ENCODE measurements at places on chromosomes 13 and 19.
A peak's percentile ranks its signal among the peaks of the same experiment; 100 is the strongest.

GRCh38 chr13:42597505-42597904 is 23.6 kb downstream of the TNFSF11 start:
- DNase-seq: no peak

GRCh38 chr13:77300176-77301037 is 26.5 kb downstream of the MYCBP2 start:
- no peak for DNase-seq

DNA sequence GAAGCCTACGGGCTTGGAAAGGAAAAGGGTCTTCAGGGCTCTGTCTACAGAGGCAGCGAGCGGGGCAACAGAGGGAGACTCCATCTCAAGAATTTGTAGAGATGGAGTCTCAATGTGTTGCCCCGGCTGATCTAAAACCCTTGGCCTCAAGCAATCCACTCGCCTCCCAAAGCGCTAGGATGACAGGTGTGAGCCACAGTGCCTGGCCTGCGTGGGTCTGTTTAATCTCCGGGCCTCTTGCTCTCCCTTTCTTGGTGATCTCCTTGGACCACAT is 8.1 kb downstream of the RPS9 start:
- no peak for DNase-seq

DNA sequence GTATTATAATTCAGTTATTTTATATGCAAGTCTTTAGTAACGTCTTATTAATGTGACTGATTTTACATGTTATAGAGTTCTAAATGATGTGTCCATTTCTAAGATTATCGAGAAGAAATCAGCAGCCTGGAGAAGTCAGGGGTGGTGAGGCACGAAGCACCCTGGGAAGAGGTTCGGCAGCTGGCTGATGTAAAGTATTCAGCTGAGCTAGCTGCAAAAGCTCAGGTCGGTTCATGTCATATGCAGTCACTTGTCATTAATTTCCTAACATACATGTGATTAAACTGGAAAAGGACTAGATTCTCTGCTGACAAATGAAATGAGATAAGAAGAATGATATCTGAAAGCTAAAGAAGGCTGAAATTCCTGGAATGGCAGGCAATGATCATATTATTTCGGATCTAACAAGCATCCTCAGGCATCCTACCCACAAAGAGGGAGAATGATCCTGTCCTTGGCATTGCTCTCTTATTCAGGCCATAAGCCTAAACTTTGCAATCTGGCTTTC is 383.0 kb upstream of the SLITRK1 start:
- DNase-seq: no peak

GRCh38 chr13:25166306-25166705 is 5.8 kb downstream of the AMER2 start:
- DNase-seq: no peak

- peak; percentile 17 for DNase-seq
These were observed 41.2 kb upstream of the USPL1 start for GRCh38 chr13:30576528-30576927.

GRCh38 chr13:42804244-42804874 is 23.0 kb downstream of the FAM216B start:
- no peak for DNase-seq
